Heart left ventricle (tissue), 16 donors: ENCODE measurements at places on chromosomes 7 and 10. TPM values are rescaled to one million over a fixed set of nuclear protein-coding genes. Genes with fewer than 3 reads are reported as not detected.

GRCh38 chr7:98862716-98863420, 6.9 kb downstream of the TMEM130 start:
- DNase-seq: no peak

GRCh38 chr7:100835903-100836811, 8.8 kb upstream of the EPHB4 start:
- peak; percentile 77 for DNase-seq

DNA sequence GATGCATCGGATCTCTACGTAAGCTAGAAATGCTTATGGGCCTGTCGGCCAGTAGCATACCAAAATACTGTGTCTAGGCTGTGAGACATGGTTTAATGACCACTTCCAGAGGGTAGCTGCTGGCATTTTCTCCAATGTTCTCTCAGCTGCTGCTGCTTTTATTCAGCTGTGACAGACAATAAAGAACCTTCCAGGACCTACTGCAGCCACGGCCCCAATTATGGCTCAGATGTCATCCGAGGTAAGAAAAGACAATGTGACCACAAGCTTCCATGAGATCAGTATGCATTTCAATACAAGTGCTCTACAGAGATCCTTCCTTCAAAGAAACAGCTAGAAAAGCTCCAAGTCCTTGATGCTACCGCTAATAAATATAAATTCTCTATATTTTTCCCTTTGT, 256.2 kb downstream of the SDHAF3 start:
- DNase-seq: no peak

DNA sequence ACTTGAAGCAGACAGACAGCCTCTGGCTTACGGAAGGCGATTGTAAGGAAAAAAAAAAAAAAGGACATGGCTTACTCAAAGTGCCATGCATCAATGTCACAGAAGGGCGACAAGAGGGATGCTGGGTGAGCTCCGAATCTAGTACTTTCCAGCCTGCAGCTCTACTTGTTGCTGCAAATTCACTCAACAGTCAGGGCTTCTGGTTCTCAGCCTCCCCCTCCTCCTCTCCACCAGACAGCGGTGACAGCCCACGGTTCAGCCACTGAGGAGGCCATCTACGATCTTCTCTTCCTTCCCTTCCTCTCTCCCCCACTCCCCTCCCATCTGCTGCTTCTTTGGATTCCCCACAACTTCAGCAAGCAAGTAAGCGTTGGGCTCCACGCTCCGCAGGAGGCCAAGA, 63.5 kb downstream of the PRKAG2 start:
- peak; percentile 3 for DNase-seq

- DNase-seq: no peak
These were observed 133.9 kb downstream of the AUTS2 start for GRCh38 chr7:69732203-69732602.

DNA sequence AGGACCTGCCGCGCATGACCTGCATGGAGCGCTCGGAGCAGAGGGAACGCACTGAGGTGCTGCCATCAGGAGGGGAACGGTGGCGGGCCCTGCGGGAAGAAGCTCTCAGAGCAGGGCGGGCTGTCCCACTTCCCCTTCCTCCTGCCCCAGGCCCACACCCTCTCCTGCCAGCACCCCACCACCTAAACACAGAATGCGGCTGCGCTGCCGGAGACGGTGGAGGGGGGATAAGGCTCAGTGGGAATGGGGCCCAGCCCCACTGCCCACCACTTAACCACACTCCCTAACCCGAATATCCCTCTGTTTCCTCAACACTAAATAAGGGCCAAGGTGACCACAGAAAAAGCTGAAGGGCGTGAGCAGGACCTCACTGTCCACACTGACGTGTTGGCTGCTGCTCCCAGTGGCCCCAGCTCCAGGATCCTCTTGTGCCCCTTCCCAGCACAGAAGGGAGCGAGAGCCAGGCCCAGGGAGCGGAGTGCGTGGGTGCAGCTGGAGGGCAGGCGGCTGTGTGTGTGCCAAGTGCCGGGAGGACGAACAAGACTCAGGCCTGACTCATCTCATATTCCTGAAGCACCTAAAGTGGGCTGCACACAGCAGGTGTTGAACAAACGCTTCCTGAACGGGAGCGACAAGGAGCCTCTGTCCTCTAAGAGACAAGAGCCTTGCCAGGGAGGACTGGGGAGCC, 116.8 kb downstream of the MAD1L1 start:
- no peak for DNase-seq

DNA sequence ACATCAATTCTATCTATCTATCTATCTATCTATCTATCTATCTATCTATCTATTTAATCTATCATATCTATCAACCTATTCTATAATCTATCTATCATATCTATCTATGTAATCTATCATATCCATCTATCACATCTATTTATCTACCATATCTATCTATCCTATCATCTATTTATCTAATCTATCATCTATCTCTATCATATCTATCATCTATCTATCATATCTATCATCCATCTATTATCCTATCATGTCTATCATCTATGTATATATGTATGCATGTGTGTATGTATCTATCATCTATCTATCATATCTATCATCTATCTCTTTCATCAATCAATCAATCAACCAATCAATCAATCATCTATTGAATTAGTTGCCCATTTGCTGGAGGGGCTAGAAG, 159.3 kb upstream of the GALNT17 start:
- no peak for DNase-seq

DNA sequence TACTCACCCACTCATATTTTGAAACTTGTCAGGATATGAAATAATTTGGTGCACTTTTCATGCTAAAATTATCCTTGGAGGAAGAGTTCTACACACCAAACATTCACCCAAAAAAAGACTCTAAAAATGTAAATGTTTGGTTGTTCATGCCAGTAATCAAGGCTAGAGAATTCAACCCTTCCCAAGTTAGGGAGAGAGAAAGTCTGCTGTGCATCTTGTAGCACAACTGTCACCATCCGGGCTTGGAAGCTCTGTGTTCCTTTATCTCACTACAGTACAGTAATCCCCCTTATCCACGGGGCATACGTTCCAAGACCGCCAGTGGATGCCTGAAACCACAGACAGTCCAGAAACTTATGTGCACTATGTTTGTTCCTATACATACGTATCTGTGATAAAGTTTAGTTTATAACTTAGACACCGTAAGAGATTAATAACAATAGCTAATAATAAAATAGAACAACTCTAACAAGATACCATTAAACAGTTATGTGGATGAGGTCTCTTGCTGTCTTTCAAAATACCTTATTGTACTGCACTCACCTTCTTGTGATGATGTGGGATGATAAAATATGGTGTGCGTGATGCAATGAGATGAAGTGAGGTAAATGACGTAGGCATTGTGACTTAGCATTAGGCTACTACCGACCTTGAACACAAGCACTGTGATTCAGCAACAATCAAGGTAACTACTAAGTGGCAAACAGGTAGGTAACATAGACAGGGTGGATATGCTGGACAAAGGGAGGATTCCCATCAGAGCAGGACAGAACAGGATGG, 24.6 kb upstream of the HECTD2 start:
- no peak for DNase-seq

DNA sequence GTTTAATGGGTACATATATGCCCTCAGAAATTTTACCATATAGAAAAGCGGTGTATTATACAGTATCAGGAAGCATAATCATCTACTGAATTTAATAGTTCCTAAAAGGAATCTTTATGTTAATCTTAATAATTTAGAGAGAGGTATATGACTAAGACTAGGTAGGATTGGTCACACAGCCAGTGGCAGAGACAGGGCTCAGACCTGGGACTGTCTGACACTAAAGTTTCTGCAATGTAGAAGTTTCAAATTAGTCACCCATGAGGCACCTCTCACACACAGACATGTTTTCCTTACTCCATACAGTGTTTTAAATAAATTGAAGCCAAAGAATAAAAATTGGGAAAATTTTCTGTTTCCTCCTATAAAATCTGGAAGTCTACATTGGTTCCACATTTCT, 72.8 kb upstream of the ADRA2A start:
- DNase-seq: no peak

GRCh38 chr10:2119316-2119715, 382.0 kb upstream of the ADARB2 start:
- no peak for DNase-seq

DNA sequence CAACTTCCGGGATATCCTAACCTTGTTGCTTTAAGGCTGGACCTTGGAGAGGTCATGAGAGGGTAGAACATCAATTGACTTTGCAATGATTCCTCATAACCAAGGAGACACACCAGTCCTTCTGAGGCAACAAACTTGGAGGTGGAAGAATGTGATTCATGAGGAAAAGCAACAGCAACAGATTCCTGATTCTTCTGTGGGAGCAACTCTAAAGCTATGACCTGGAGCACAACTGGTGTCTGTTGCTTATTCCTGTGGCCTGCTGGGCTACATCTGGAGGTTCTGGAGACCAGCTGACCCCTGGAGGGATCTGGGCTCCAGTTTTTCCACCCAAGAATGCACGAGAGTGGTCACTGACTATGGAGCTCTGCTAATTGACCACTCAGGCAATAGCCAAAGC, 116.6 kb downstream of the CREB5 start:
- DNase-seq: peak; percentile 37

DNA sequence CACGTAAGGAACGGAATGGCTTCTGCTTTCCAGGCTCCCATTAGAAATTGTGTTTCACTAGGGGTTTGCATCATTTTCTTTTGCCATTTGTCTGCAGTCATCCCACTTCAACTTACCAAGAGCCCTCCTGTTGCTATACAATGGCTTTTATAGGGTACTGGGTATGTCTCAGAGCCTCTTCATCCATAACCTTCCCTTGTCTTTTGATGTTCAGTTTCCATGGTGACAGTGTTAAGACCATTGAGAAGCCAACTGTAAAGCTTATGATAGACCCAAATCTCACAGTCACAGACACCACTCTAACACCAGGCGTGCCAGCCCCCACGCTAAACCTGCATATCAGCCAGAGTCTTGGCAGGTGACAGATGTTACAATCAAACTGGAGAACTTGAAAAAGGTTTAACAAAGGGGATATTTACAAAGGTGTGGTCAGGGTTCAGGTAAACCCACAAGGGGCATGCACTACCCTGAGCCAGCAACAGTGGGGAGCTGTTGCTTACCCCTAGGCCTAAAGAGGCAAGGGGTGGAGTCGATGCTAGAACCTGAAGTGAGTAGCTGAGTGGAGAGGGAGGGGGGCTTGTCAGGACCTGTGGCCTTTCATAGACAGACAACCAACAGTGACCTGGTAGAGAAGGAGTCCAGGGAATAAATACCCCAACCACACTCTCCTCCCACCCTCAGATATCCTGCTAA, 53.2 kb upstream of the ABLIM1 start:
- DNase-seq: no peak

DNA sequence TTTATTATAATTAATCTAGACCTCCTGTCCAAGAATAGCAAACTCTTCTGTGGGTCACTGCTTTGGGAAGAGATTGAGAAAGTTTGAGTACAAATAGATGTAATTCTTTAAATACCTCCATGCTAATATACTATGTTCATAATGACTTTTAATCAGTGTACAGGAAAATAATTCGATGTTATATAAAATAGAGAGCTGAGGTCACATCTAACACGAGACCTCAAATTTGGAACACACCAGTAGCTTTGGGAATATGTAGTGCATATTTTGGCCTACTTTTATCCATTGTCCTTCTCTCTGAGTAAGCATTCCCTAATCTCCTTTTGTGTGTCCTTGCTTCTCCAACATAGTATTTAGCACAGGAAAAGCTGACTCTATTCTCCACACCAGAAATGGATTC, 27.3 kb upstream of the CABCOCO1 start:
- no peak for DNase-seq

DNA sequence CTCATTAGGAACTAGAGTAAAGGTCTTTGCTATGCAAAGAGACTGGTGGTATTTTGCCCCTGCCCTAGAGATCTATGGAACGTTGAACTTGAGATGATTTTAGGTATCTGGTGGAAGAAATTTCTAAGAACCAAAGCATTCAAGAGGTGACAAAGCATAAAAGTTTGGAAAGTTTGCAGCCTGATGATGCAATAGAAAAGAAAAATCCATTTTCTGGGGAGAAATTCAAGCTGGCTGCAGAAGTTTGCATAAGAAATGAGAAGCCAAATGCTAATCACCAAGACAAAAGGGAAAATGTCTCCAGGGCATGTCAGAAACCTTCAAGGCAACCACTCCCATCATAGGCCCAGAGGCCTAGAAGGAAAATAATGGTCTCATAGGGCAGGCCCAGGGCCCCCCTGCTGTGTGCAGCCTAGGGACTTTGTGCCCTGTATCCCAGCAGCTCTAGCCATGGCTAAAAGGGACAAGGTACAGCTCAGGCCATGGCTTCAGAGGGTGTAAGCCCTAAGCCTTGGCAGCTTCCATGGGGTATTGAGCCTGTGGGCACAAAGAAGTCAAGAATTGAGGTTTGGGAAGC, 16.5 kb downstream of the TFPI2 start:
- no peak for DNase-seq

- no peak for DNase-seq
These were observed 72.1 kb upstream of the LYZL2 start for GRCh38 chr10:30701451-30702173.

DNA sequence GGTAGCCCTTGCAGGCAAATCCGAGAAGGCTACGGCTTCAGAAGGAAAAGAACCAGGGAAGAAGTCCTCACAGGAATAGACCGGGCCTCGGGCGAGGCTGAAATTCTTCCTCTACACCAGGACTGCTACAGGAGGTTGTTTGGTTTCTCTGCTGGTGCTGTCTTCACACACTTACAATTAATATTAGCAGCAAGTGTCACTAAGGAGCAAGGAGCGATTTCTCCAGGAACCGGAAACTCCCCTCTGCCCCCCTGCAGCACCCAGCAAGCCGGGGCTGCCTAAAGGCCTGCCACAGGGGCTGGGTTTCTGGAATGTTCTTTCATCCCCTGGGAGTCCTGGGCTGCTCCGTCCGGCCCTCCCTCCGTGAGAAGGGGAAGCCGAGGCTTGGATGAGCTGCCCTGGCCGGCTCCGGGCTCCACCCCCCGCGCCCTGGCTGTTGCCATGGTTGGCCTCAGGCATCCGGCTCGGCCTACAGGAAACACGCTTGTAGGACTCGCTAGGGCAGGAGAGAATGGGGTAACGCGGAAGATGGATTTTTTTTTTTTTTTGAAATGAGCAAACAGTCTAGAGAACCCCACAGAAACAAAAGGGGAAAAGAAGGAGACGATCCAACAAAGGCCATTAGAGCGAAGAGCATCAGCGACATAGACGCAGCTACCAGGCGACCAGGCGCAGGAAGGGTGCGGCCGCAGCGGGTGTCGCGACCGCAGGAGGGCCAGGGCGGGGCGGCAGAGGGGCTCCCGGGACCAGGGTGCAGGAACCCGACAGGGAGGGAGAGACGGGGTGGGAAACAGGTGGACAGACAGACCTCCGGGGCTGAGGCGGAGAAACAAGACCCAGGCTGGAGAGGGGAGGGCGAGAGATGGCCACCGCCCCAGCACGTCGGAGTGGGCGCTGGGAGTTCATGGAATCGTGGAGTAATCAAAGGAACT, 33.0 kb downstream of the EN2 start:
- DNase-seq: peak; percentile 65

Gene DNA2
- total RNA-seq: 2.6 TPM

Gene NUTM2D
- total RNA-seq: 5.5 TPM

Gene HOXA1
- not detected for total RNA-seq

Gene SFRP5
- 3.7 TPM for total RNA-seq
